ENCODE measurements at places on chromosomes 2 and 18.

DNA sequence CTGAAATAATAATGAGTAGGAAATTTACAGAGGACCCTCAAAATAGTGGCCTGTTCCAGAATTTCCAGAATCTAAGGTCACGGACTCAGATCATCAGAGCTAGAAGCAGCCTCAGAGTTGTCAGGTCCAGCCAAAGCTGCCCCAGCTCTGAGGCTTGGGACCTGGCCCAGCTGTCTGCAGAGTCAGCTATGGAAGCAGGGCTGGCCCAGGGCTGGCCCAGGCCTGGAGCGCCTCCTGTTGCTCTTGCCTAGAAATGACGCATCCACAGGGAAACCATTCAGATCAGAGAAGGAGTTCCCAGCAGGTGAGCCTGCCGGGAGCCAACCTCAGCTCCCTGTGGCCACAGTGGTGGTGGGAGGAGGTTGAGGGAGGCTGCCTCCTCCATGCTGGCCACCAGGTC is 106.7 kb upstream of the ARL4C start:
- DNase-seq = no peak

DNA sequence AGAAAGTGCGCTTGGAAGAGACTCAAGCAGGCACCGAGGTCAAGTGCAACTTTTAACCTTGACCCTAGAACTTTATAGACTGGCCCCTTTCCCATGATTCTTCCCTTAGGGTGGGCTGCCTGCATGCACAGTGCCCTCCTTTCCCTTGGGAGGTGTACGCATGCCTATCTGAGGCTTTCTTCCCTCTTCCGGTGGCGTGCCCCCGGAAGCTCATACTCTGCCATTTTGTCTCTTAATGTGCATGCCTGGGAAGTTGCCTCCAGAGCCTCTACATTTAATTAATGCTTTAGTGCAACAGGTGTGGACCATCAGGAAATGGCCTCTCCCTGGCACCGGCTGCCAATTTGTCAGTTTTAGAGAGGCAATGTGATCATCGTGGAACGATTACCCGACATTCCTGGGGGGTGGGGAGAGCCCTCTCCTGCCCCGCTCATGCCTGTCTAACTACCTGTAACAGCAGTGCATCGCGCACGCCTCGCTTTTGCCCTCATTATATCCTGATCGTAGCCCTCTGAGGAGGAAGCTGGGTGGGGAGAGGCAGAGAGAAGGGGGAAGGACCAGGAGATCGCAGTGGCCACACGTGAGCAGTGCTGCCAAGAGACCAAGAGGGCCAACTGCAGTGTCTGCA is 194.8 kb downstream of the TFCP2L1 start:
- no peak for DNase-seq

DNA sequence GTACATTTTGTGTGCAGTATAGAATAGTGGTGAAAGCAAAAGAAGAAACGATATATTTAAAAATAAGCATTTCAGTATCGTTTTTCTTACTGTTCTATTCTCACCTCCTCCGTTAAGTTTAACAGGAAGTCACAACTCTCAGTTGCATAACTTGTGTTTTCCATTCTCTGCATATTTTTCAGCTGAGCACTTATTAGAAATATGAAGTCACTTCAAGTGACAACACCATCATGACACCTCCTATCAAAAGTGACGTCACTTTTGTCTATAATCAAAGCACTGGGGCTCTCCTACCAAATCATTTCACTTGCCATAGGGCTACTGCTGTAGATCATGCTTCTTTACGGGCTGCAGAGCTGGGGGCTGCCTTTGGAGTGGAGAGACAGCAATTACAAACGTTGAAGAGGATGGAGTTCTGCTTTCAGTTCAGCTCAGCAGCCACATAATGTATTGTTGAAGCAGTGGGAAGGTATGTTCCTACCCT is 36.3 kb downstream of the STAT4 start:
- no peak for DNase-seq

DNA sequence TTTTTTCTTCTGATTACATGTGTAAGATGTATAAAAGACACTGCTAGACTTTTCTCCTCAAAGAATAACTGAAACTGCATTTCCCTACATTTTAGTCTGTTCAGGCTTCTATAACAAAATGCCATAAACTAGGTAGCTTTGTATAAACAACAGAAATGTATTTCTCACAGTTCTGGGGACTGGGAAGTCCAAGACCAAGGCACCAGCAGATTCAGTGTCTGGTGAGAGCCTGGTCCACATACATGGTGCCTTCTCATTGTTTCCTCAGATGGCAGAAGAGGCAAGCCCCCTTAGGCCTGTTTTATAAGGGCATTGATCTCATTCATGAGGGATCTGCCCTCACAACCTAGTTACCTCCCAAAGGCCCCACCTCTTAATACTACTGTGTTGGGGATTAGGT is 71.5 kb downstream of the MAPRE2 start:
- no peak for DNase-seq

- no peak for DNase-seq
Observed at GRCh38 chr18:77046994-77047393, 85.6 kb downstream of the MBP start.

DNA sequence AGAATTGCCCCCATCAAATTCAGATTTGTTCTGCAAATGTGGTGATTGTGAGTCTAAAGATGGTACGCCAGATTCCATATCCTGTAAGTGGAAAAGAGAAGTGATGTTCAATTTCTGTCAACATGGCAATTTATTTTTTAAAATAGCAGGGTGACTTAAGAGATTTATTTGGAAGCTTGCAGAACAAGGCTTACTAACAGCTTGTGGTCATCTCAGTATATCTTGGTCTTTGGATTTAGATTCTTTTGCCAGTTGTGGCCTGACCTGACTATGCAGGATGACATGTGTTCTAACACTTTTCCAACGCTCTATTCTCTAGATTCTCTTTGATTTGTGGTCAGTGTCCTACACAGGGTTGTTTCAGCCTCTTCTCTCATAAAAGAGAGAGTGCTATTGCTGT is 74.4 kb downstream of the MAP3K20 start:
- DNase-seq = no peak

GRCh38 chr2:11622611-11623010 is 47.4 kb downstream of the NTSR2 start:
- DNase-seq = no peak

DNA sequence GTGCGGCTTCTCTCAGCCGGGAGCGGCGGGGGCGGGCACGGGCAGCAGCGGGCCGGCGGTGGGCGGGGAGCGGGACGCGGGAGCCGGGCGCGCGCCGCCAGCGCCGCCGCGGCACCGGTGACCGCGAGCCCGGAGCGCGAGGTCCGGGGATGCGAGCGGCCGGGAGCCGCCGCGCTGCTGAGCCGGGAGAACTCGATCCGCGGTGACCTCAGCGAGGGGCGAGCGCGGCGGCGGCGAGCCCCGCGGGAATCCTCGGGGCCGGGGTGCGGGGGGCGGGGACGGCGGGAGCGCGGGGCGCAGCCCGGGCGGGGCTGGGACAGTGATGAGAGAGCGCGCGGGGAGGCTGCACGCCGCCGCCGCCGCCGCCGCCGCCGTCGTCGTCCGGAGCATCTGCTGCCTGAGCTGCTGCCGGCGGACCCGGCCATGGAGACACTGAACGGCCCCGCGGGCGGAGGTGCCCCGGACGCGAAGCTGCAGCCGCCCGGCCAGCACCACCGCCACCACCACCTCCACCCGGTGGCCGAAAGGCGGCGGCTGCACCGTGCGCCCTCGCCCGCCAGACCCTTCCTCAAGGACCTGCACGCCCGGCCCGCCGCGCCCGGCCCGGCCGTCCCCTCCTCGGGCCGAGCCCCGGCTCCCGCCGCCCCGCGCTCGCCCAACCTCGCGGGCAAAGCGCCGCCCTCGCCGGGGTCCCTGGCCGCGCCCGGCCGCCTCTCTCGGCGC is at the start of gene MTCL1:
TSS of gene MTCL1 (plus strand) at position 319 of the 723 bp plus-strand sequence. CDS start at position 424, 105 bp downstream.
- DNase-seq = peak; percentile 40

GRCh38 chr2:41859615-41860514 is 188.0 kb upstream of the PKDCC start:
- no peak for DNase-seq

DNA sequence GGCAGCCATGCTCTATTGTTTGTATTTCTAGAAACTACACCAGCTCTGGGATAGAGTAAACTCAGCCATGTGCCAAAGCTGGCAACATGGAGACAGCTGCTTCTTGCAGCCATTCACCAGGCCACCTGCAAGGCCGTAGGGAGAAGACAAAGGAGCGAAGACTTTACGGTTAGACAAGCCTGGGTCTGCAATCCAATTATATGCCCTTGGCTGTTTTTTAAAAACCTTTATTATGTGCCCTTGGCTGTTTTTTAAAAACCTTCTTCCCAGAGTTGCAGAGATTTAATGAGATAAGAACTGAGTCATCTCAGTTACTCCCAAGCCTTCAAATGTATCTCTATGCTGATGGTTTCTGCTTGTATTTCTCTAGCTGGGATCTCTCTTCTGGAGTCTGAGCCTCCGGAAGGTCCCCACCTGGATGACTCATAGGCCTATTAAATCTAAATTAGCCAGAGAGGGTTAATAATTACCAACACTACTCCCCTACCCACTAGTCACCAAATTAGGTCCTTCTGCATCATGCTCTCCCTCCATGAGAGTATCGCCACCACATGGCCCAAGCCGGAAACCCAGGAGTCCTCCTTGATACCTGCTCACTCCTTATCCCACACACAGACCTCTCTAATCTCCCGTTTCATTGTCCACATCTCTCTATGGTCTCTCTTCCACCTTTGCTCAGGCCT is 17.5 kb upstream of the DPP4 start:
- no peak for DNase-seq

- no peak for DNase-seq
Observed at GRCh38 chr18:9726175-9726574, 18.1 kb downstream of the RAB31 start.

DNA sequence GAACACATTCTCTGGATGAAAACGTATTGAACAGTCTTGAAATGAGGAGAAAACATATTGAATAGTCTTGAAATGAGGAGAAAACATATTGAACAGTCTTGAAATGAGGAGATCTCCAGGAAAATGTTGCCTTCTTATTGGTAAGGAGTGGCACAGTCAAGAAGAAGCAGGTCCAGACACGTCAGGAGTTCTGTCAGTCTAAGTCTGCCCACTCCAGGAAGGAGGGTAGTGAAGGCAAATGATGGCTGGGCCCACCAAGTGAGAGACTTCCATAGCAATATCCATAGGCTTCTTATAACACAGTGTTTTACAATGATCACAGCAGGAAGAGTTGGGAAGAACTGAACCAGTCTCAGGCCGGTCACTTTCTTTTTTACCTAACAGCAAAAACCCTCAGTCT is 316.2 kb downstream of the ETAA1 start:
- no peak for DNase-seq

DNA sequence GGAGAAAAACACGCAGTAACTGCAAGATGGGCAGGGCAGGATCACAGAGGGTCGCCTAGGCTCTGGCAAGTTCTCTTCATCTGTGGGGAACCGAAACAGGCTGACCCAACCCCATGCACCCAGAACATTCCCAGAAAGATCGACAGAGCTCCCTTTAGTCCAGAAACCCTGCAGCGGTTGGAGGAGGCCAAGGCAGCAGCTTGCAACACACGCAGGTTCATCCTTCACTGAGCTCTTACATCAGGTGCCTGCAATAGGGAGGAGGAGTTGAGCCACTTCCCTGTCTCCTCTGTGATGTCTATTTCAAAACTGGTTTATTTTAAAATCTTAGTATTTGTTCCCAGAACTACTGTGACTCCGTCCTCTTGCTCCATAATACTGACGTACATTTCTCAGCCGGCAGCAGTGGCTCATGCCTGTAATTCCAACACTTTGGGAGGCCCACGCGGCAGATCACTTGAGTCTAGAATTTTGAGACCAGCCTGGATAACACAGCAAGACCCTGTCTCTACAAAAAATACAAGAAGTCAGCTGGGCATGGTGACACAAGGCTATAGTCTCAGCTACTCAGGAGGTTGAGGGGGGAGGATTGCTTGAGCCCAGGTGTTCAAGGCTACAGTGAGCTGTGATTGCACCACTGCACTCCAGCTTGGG is 11.5 kb upstream of the SLC11A1 start:
- DNase-seq = no peak

DNA sequence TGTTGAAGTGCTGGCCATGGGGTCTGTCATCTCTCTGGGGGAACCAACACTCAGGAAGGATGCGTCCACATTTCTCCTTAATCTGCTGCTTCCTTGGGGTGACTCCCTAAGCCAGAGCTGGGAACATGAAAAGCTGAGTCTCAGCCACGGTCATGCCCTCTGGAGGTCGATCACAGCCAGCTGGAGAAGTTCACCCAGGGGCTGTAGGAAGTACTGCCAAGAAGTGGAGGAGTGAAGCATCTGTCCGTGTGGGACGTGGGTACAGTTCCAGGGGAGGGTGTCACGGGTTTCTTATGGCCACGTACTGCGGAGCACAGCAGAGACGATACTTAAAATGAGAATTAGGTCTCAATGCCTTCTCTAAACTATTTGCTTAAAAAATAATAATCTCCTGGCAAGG is 42.4 kb upstream of the IGFBP2 start:
- no peak for DNase-seq

GRCh38 chr18:72848503-72849237 is 19.1 kb downstream of the NETO1 start:
- DNase-seq = no peak

DNA sequence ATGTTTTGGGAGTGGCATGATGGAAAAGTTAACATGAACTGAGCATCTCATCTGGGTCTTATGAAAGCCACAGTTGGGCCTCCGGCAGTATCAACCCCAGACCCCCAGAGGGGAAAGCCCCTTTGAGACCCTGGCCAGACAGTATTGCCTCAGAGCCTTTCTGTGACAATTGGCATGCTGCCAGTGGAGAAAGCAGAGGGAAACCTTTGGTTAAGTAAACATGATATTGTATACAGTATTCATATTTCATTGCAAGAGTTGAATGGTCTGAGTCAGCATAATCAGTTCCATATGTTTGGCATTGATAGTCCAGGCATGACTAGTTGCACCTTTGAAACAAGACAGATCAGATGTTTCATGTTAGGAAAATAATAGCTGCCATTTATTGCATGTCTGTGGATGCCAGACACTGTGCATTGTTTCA is 20.0 kb downstream of the MERTK start:
- DNase-seq = peak; percentile 83

DNA sequence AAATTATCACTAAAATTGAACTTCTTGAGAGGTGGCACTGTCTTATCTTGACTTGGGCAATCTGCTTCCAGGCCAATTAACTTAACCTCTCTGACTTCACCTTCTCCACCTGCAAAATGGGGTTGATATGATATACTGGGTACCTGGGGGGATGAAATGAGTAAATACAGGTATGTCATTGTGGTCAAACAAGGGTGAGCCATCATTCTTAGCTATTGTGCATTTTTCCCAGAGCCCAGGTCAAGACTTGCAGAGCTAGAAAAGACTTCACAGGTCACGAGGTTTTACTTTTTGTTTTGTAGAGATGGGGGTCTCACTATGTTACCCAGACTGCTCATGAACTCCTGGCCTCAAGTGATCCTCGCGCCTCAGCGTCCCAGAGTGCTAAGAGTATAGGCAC is 145.0 kb downstream of the PRKCE start:
- DNase-seq = no peak

- no peak for DNase-seq
Observed at GRCh38 chr2:98388081-98388480, 41.8 kb downstream of the CNGA3 start.
